Hematopoietic multipotent progenitor cell treated with erythropoietin and hydrocortisone succinate and interleukin-3 and kit ligand, for 4 days (in vitro differentiated cells): ENCODE measurements at places on chromosomes 6 and 20.

- DNase-seq: peak; percentile 18
Measured at GRCh38 chr6:46989398-46989797, 52.7 kb downstream of the ADGRF1 start.

DNA sequence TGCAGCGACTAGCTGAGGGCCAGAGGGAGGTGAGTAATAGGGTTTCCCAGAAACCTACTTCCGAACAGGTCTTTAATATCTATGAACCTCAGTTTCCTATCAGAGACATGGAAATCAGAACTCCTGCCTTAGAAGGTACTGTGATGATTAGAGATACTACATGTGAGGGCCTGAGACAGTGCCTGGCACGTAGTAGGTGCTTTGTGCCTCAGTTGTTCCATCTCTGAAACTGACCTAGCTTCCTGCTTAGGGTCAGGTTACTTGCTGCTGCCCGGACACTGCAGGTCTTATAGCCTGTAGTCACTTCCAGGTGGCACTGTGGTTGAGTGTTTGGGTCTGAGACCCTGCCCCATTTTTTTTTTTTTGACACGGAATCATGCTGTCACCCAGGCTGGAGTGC is 20.9 kb downstream of the RAB44 start:
- DNase-seq: no peak

DNA sequence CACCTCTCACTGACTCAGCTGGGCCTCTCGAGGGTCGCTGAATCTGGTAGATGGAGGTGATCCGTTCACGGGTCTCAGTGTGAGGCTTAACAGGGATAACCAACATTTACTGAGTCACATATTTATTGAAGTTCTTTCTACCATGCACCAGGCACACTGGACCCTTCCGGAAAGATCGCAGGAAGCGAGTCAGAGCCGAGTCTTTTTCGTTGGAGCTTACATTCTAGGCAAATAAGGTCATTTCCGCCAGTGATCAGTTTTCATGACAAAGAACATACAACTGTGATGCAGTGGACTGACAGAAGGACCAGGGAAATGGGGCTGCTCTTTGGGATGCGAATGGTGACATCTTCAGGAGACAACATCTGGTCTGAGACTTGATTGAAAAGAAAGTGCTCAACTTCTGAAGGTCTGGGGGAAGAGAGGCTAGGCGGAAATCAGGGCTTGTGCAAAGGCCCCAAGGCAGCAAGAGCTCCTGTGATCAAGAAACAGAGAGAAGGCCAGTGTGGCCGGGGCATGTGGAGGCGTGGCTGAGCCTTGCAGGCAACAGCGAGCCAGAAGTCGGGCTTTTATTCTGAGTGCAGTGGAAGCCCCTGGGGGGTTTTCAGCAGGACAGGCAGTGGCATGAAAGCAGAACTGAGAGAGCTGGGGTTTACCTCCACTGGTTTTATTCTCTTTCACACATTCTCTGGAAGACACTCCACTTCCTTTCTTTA is 56.7 kb downstream of the APCDD1L start:
- DNase-seq: no peak

- DNase-seq: no peak
Measured at GRCh38 chr6:27550692-27551091, 77.8 kb upstream of the ZNF184 start.

- no peak for DNase-seq
Measured at GRCh38 chr6:17039266-17039665, 62.6 kb upstream of the STMND1 start.

GRCh38 chr20:4068708-4069107 is 53.4 kb upstream of the RNF24 start:
- peak; percentile 87 for DNase-seq

DNA sequence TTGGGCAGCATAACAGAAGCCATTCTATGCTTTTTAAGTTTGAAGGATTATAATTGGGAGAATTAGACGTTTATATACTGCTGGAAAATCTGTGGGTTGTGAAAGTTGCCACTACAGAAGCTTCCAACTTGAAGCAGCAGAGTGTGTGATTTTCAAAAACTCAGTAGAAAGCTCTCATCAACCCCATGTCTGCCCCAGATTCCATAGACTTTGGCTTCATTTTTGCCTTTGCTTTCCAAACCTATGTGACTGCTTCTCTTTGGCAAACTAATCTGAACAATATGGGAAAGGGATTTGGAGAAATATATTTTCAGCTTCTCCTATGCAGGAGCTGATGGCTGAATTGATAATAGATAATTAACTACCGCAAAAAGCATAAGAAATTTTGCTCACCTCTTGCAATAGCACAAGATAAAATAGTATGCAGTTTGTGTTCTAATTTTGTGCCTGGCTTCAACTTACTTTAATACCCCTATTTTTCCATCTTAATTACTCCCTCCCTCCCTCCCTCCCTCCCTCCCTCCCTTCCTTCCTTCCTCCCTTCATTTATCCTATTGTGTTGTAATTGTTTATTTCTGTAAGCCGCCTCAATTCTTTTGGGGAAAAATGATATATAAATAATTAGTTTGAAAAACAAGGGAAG is 214.1 kb upstream of the HS3ST5 start:
- DNase-seq: no peak

DNA sequence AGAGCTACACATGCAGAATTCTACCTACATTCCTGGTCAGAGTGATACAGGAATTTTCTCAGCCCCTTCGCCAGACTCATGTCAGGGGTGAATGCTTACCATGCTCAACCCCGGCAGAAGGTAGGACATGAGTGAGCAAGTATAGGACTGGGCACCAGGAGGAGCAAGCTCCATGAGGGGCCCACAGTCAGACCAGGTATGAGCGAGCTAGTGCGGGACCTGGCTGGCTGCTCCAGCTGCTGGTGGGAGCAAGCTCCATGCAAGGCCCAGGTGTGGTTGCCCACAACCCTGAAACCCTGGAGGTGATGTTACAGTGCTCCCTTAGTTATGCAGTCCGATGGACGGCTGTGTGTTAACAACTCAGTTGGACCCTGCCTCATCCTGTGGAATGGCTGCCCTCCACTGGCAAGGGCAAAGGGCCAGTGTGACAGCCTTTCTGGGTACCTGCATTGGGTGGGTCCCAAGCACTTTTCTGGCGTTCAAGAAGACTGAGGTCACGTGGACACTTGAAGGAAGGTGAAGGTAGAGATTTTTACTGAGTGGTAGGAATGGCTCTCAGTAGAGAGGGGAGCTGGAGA is 503.5 kb upstream of the CITED2 start:
- no peak for DNase-seq

DNA sequence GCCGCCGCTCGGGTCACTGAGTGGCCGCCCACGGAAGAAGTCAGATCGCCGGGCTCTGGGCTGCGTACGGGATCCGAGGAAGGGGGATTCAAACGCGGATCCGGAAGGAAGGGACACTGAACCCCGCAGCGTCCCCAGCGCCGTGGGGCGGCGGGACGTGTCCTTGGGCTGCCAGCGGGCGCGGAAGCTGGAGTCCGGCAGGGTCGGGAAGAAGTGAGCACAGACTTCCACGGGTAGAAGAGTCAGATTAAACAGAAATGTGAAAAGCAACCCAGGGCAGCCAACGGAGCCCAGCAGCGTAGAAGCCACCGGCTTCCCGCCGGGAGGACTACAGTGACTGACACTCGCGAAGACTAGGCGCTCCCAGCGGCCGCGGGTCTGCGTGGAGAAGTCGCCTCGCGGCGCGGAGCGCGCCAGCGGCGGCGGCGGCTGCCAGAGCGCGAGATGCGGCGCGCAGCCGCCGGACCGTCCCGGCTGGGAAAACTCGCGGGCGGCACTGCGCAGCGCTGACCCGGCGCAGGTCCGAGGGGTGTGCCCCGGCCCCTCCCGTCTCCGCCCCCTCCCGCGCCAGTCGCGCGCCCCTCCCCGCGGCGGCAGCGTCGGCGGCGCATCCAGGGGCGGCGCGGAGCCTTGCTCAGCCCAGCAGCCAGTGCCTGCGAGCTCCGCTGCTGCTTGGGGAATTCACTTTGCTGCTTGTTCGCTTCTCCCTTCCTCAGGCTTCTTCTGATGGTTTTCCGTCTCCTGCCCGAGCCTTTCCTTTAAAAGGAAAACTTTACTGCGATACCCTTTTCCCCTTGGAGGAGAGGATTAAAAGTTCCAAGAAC is at the start of gene SAMD5:
Gene SAMD5, plus strand, starts transcription at position 649 of the 824 bp plus-strand sequence. CDS start 239 bp downstream, outside the sequence.
- DNase-seq: peak; percentile 59

DNA sequence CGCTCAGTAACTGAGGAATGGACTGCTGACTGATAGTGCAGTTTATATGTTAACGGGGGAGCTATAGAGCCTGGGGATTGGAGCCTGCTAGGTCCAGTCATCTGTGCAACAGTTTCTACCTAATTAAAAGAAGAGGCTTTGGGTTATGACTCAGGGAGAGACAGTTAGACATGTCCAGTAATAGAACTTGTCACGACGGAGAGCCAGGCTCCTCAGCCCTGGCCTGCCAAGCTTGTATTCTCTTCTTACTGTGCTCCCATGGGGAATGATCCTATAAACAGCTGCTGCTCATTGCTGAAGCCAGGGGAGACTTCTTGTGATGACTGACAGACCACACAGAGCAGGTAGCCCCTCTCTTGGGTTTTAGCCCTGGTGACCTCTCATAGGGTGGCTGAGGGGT is 69.3 kb downstream of the SYNJ2 start:
- DNase-seq: no peak

DNA sequence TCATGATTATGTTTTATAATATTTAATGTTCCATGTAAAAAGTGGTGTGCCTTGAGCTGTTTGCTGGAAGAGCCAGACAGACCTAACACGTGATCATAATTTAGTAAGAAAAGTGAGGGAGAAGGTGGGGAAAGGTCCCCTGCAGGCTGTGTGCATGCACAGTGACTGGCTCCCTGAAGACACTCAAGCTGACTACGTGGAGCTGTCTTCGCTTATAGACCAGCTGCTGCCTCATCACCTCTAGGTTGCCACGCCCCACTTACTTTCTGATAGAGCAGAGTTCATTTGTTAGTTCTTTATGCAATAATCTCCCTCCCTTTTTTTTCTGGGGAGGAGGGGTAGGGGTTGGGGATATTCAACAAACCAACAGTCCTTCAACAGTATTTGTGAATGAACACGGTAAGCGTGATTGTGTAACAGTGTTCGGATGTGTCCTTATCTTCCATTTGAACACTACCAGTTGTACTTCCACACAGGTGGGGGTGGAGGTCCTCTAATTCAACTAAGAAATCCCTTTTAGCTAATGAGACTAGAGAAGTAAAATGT is 157.3 kb downstream of the BACH2 start:
- DNase-seq: no peak

DNA sequence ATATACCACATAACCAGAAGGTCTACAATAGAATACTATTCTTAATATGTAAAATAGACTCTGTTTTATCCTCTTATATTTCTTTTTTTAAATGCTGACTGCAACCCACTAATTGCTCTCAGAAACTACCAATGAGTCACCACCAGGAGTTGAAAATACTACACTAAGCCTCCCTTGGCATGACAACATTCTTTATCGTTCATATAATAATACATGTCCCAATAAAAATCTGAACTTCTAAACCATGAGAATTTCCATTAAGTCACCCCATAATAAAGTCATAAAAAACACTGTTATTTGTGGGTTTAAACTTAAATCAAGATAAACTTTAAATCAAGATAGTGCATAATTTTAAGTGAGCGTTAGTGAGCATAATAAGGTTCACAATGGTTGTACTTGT is 4.2 kb downstream of the HACE1 start:
- peak; percentile 4 for DNase-seq

GRCh38 chr6:168648240-168649125 is 207.5 kb downstream of the SMOC2 start:
- no peak for DNase-seq

GRCh38 chr6:28254121-28254519 is 2.1 kb upstream of the ZKSCAN4 start:
- peak; percentile 49 for DNase-seq
